ENCODE measurements at places on chromosomes 3 and 15. TPM values are rescaled to one million over a fixed set of nuclear protein-coding genes. Genes with fewer than 3 reads are reported as not detected.

CAPN3 gene
- 1.1 TPM for total RNA-seq

PLIN1 gene
- 2.7 TPM for total RNA-seq

SERPINI1 gene
- total RNA-seq: 17.5 TPM

MTMR10 gene
- 44.5 TPM for total RNA-seq

NR1I2 gene
- total RNA-seq: 0.07 TPM

HIGD2B gene
- total RNA-seq: not detected

Measured in motor neuron (in vitro differentiated cells).